HL-60 (cell line): ENCODE measurements at places on chromosomes 3 and 15.

GRCh38 chr3:9111417-9111816 is 138.0 kb downstream of the SRGAP3 start:
- DNase-seq, result no peak

DNA sequence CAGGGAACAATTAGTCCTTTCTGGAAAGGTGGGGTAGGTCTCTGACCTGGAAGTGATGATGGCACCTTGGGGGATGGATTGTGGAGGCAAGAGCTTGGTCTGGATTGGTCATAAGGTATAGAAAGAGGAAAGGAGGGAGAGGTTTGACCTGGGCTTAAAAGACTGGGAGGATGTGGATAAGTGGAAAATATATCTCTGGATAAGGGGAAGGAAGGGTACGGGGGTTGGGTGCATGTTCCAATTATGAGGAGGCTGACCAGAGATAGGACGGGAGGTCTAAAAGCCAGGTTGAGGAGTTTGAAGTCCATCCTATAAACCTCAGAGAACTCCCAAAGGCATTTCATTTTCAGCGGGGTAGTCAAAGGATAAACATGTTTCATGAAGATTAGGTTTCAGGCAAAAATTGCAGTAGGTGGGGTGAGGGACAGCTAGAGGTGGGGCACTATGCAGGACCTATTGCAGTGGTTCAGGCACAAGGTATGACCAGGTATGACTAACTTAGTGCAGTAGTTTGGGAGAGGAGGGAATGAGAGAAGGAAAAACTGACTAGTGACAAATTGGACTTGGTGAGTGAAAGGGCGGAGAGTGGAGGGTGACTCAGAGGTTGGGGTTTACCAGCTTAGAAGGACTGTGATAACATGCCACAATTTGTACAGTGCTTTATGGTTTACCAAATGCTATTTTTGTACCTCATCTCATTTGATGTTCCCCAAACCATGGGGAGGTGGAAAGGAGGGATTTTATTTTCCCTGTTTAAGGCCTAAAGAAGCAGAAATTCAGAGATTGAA is 10.7 kb downstream of the PDE8A start:
- DNase-seq, result no peak

DNA sequence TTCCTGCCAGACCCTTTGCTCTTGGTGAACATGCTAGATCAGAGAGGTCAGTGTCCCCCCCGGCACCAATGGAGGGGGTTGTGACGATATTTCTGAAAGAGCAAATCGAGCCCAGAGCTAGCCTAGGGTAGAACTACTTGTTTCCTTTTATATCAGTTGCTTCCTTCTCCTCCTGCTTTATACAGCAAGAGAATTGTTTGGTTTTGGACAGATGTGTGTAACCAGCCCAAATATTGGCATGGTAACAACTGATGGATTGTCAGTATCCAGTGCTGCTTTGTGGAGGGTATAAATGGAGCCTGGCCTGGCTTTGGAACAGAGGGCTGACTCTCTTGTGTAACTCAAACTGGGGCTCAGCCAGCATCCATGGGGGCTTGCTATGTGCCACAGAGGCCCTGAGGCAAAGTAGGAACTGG is 27.2 kb downstream of the SNX1 start:
- DNase-seq, result no peak

GRCh38 chr15:34514251-34514670 is 69.2 kb downstream of the GOLGA8B start:
- DNase-seq, result peak; percentile 5

GRCh38 chr3:51378065-51378464 is 7.0 kb upstream of the MANF start:
- no peak for DNase-seq

DNA sequence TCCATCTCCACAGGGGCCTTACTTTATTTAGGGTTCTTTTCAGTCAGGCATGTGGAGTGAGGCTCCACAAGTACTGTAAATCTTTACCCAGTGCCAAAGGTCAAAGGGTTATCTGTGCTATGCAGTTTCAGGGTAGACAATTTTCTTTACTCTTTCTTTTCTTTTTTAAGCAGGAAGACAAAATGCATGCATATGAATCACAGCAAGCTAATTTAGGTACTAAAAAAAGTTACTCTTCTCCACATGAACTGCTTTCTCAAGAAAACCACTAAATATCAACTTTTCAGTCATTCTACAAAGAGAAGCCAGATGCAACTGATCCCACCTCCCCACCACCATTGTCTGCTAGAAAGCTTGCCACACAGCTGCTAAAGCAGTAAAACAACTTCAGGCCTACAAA is 73.3 kb upstream of the PYGO1 start:
- no peak for DNase-seq

DNA sequence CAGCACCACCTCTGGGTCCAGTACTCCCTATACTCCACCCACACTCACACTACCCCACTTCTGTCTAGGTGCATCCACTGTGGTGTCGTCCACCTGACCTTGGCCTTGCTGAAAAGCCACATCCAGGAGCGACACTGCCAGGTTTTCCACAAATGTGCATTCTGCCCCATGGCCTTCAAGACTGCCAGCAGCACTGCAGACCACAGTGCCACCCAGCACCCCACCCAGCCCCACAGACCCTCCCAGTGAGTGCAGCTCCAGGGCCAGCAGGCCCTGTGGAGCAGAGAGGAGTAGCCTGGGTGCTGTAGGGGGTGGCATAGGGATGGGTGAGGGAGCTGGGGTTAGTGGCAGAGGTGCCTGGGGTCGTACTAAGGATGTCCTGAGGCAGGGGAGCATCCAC is 19.4 kb upstream of the ALPK3 start:
- DNase-seq, result no peak

GRCh38 chr3:43620831-43621655 is 768 bp downstream of the ANO10 start:
- no peak for DNase-seq

GRCh38 chr15:79978655-79979514 is 7.9 kb upstream of the BCL2A1 start:
- DNase-seq, result no peak

GRCh38 chr3:111712294-111713167 is 117.4 kb upstream of the ZBED2 start:
- no peak for DNase-seq

- DNase-seq, result no peak
Observed at GRCh38 chr3:121063628-121064027, 155.6 kb downstream of the STXBP5L start.

- peak; percentile 34 for DNase-seq
Observed at GRCh38 chr15:54803134-54803808, 393.5 kb downstream of the RSL24D1 start.

DNA sequence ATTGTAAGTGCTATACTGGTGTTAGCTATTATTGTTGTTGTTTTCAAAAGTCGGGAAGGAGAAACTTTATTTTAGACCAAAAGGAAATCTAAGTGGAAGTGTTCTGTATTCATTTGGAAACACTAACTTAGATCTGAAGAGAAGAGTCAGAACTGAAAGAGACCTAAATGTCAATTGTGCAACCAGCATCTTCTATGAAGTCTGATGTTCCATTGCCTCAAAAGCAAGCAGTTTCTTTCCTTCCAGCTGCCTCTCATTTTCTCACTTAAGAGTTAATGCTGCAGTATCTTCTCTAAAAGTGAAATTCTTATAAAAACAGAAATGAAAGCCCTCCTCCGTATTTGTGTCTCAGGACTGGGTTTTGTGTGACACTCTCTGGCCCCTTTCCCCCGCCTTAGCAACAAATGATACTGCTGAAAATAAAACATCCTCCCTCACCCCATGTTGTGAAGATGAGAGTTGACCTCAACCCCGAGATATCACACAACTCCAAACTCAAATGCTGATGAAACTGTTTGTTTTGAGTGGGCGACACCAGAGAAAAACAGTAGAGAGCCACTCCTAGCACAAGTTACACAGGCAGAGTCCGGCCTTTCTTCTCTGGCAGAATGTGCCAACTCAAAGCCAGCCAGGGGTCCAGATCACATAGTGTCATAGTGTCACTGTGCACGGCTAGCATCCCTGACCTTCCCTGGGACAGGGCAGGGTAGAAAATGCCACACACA is 48.9 kb downstream of the GLDN start:
- no peak for DNase-seq

GRCh38 chr3:101249522-101249921 is 70.9 kb downstream of the IMPG2 start:
- no peak for DNase-seq

DNA sequence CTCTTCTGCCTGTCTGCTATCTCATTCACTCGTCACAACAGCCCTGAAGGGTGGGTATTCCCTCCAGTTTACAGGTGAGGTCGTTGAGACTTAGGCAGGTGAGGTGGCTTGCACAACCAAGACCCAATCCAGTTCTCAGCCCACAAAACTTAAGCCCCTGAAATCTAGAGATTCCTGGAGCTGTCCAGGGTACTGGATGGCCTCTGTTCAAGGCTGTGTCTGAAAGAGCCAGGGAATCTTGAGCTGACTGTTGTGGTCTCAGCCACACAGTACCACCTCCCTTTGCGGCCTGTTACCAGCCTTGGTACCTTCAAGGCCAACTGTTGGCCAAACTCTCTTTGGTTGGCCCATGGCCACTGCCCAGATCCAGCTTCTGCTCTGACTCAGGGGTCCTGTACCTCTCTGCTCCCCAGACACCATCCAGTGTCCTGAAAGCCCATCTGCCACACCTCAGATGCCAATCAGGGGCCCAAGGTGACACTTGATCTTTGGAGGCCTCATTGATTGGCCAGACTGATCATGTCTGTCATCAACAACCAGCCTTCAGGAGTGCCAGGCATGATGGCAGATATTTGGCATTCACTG is 10.9 kb upstream of the FAM107A start:
- no peak for DNase-seq

DNA sequence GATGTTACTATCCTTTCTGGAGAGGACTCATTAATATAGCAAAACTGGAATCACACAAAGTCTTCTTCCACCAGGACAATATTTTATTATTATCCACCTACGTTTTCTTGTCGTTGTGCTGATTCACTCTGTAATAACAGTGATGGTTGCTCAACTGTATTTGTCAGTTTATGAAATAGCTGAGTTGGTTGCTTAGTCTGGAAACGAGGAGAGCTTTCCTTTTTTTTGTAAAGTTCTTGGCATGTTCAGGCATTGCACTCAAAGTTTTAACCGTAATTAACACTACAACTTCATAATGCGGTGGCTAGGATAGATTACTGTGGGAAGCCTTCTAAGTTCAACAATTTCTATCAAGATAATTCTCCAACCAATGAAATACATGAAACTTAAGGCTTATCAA is 131.2 kb downstream of the RAP2B start:
- DNase-seq, result peak; percentile 52

DNA sequence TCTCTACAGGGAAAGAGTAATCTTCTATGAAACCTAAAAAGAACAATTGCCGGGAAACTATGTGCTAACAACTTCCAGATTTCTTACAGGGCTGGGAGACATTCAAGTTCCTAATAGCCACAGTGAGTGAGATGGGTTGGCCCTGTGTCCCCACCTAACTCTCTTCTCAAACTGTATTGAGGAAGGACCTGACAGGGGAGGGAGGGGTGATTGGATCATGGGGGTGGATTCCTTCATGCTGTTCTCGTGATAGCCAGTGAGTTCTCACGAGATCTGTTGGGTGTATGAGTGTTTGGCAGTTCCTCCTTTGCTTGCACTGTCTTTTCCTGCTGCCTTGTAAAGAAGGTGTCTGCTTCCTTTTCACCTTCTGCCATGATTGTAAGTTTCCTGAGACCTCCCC is 958.7 kb downstream of the AGBL1 start:
- no peak for DNase-seq

DNA sequence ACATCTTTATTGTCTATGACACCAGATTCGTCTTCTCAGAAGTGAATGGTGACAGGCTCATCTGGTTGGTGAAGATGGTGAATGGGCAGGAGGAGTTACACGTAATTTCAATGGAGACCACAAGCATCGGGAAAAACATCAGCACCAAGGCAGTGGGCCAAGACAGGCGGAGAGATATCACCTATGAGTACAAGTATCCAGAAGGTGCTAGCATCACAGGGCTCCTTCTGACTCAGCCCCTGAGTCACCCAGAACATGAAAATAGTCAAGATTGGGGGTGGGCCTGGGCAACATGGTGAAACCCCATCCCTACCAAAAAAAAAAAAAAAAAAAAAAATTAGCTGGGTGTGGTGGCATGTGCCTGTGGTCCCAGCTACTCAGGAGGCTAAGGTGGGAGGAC is 32.6 kb downstream of the TGM4 start:
- DNase-seq, result no peak

GRCh38 chr3:81726735-81727134 is 34.7 kb downstream of the GBE1 start:
- no peak for DNase-seq

DNA sequence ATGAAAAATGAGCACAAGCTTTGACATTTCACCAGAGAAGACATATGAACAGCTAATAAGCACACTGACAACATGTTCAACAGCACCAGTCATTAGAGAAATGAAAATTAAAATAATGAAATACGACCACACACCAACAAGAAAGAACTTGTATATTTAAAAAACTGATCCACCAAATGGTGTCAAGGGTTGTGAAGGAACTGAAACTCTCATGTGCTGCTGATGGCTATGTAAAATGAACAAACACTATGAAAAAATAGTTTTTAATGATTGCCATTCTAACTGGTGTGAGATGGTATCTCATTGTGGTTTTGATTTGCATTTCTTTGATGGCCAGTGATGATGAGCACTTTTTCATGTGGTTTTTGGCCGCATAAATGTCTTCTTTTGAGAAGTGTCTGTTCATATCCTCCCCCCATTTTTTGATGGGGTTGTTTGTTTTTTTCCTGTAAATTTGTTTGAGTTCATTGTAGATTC is 193.8 kb downstream of the SCAPER start:
- no peak for DNase-seq

GRCh38 chr15:49046220-49047102 is at the start of gene SECISBP2L:
Gene SECISBP2L (minus strand): TSS chr15:49046446. CDS start chr15:49046299, 147 bp downstream.
- DNase-seq, result peak; percentile 85

DNA sequence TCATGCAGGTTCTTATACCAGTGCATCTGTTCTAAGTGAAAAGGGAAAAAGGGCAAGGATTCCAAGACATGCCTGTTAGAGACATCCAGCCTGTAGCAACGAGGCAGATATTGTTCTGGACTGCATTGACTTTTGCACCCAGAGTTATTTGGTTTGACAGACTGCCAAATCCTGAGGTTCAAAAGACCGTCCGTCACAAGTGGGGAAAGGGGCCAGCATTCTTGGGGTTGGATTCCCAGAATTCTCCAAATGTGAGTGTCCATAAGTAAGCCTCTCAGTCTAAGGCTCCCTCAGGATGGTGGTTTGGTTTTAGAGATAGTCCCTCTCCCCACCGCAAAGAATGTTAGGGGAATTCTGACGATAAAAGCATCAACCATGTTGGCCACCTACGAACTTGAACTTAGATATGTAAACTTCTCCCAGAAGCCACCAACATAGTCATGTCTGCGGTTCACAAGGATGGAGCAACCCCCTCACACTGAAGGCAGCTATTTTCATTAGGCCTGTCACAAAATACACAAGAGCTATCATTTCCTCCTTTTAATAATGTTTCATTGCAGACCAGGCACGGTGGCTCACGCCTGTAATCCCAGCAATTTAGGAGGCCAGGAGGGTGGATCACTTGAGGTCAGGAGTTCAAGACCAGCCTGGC is 13.6 kb upstream of the LACTB start:
- no peak for DNase-seq

DNA sequence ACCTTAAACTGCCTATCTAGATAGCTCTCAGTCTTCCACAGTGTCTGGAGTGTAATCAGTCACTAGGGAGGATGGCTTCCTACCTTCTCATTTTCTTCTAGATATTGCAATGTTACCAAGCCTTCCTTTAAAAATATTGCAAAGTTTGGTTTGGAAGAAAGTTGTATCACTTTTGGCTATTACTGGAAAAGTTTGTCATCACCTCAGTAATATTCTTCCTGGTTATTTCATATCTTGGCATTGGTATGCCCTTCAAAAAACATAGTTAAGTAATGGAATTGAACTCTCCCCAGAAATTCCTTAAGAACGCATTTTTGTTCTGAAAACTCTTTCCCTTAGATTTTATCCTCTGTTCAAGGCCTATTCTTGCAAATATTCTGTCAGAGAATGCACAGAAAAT is 179.3 kb upstream of the MME start:
- DNase-seq, result no peak
